ENCODE measurements at places on chromosomes 2 and 18.

DNA sequence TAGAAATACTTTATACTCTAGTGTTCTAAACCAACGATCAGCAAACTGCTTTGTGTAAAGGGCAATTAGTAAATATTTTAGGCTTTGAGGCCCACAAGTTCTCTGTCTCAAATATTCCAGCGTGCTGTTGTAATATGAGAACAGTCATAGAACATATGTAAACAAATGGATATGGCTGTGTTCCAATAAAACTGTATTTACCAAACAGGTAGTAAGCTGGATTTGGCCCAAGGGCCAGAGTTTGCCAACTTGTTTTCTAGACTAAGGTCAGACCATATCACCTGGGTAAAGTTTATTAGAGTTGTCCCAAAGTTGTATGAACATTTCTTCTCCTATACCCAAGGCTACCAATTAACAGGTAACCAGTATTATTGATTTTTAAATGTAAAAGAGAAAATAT is 303.2 kb upstream of the MC4R start:
- no peak for DNase-seq

DNA sequence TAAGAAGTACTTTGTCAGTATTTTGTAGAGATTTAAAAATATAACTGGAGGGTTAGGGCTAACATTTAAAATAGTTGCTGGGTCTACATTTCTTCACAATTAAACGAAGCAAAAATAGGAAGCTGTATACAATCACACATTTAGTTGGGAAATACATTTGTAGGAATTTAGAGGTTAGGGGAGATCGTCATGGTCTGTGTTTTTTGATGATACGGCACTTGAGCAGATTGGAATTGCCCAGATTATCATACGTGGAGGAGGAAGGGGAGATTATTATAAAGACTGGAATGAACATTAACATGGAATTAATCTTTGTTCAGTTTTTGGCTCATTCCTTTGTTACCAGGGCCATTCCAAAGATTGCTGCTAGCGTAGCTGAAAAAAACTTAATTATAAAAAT is 84.6 kb downstream of the MTA3 start:
- no peak for DNase-seq

DNA sequence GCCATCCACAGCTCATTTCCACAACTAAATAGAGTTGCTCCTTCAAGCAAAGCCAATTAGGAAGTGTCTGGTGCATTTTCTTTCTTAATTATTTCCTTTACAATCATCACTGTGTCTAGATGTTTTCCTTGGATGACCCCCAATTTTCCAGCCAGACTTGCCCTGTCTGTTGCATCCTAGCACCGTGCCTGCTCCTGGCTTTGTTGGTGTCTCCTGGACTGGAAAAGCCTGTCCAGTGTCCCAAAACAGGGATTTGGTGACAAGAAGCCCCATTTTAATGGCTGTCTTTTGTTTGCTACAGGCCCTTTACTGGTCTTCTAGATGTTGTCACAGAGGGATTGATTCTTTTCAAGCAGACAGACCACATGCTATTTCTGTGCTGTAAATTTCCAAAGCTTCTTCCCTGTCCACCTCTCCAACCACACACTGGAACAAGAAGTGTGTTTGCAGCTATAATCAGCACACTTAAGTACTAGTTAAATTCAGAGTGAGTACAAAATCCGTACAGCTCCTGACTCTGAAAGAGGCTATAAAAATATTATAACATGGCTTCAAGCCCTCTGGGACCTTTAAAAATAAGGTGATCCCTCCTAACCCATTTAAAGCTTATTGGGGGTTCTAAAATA is 38.4 kb downstream of the RNF144A start:
- no peak for DNase-seq

DNA sequence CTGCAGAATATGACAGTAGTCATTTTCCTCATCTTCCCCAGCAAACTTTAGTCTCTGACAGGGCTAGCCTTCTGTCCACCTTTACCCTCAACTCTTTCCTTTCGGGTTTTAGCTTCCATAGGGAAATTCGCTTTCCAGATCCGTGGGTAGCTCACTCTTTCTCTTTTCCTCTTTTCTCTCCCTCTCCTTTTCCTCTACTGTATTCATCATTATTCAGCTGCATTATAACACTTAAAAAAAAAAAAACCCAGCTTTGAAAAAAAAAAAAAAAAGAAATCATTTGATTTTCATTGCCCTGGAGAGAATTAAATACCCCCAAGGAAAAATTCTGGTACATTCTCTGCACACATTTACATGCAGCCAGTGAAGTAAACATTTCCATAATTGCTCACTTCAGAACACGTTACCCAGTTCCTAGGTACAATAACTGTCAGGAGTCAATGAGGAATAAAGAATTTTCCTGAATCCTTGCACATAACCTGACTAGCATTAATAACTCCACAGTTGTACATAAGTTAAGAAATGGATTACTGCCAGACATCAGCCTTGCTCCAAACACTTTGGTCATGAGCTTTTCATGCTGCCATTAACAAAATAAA is 63.5 kb downstream of the ZNF521 start:
- DNase-seq = no peak

DNA sequence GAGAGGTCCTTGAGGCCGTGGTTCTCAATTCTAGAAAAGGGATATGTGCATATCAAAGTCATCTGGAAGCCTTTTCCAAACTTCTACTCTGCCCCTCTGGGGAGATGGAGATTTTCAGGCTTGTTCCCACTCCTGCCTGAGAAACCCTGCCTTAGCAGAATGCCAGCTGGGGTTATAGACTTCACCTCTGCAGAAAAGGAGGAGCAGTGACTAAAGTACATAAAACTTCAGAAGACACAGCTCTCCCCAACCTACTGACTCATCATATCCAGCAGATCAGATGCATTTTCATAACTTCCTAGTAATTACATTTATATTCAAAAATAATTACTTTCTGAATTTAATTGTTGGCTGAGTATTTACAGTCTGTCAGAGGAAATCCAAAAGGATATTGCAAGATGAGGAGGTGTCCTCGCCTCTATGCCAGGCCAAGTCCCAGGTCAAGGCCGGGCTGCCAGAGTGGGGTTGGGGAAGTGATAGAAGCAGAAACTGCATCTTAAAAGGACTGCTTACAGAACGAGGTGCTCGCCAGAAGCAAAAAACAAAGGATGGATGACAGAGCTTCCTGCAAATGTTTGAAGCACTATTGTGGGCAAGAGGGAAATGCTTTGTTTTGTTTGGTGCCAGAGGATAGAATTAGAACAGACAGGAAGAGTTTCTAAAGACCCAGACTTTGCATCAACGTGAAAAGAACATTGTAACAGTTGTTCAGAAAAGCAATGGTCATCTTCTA is 75.6 kb upstream of the APCDD1 start:
- DNase-seq = no peak

DNA sequence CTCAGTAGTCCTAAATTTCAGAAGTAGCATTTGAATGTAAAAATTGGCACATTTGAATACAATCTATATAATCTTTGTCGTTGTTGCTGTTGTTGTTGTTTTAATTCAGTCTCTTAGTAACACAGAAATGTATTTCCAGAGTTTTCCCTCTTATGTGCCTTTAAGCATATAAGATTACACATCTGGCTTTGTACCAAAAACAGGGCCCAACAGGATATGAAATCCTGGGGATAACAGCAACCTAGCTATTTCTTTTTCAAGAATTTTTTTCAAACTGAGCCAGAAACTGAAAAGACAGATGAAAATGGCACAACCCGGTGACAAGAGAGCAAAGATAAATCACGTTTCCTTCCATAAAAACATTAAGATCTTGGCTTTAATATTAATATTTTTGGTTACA is 906.7 kb downstream of the NRXN1 start:
- DNase-seq = no peak

DNA sequence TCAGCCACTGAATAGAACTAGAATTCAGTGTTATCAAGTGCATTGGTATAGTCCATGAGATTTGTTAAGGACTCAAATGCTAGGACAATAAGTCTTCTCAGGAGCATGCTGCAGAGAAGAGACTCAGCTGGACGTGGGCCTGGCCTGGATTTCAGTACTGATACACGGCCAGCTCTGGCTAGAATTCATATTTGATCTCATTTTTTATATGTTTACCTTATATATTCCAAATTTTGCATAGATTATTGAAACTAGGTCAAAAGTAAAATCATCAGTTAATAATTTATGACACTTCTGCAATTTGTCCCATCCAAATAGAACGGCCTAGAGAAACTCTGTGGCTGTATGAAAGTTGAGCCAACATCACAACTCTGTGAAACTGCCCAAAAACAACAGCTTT is 262.0 kb downstream of the DLGAP1 start:
- DNase-seq = no peak

- DNase-seq = no peak
These were observed 30.7 kb upstream of the IL1R1 start for GRCh38 chr2:102111823-102112222.

DNA sequence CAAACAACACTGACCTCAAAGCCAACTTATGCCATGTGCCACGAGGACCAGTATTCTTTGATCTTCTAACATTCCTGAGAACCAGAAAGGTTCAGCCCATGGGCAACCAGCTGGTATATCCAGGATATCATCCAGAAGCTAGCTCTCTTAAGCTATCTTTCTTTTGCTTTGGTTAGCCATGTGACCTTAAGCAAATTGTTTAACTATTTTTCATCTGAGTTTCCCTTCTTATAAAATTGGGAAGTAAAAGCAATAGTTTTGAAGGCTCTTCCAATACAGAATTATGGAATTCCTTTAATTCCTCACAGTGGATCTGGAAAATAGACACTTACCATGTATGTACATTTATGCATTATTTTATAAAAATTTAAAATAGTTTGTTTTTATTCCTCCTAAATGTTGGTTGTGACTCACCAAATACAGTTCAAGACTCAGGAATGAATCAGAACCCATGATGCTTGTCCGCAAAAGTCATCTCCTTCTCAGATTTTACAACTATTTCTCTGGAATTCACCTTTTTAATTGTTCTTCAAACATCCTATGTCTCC is 435.7 kb downstream of the ZEB2 start:
- no peak for DNase-seq

GRCh38 chr18:31261792-31262582 is 56.0 kb upstream of the DSG1 start:
- no peak for DNase-seq

GRCh38 chr2:168439536-168439935 is 16.5 kb upstream of the CERS6 start:
- DNase-seq = no peak

DNA sequence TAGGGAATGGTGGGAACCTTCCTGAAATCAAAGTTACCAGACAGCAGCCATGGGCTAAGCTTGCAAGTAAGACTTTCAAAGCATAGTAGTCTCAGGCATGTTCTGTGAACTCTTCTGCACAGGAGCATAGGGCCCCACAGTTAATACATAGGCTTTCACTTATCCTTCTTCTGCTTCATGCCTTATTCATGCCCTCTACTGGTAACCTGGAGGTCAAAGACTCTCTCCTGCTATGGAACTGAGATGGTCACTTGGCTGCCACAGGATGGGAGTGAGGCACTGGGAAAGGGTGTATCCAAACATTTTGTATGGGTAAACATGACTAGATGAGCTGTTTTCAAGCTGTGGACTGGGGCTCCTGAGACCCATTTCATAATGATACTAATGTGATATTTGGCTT is 49.1 kb upstream of the ZNF638 start:
- no peak for DNase-seq

DNA sequence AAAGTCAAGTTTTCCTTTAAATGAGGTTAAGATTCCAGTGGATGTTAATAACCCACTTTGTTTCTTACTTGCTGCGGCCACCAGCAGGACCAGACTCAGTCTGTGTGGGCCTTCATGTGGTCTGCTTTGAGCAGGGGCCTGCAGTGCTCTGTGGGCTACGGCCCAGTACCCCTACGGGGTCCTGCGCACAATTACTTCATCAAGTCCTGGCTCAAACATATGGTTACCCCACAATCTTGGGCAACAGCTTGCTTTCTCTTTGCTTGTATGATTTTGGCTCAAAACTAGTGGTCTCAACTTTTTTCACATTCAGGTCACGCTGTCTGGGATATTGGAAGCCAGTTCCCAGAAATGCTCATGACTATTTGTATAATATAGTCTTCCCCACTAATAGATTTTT is 64.2 kb downstream of the PTPN2 start:
- DNase-seq = no peak

- no peak for DNase-seq
These were observed 110.9 kb upstream of the COPS8 start for GRCh38 chr2:236974752-236975151.

GRCh38 chr2:27891673-27892105 is 1.2 kb downstream of the BABAM2 start:
- DNase-seq = no peak

GRCh38 chr2:227774011-227774624 is 28.4 kb downstream of the SCYGR8 start:
- no peak for DNase-seq

- DNase-seq = no peak
These were observed 101.3 kb downstream of the PID1 start for GRCh38 chr2:229169751-229170150.

DNA sequence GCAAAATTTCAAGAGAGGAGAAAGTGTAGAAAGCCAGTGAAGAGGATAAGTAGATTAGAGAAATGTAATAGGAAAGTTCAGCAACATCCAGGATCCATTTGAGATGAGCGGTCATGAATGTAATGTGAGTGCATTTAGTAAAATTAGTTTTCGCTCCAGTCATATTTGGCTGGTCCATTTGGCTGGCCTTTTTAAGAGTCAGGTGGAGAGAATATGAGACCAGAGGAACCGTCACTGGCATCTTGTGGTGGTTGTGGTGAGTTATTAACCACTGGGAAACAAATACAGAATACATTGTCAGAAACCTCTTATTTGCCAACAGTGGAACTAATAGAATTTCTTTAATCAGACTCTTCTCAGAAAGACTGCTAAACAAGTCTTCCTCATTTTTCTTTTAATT is 1064.3 kb upstream of the CDH2 start:
- DNase-seq = no peak

- no peak for DNase-seq
These were observed 19.3 kb upstream of the CPS1 start for GRCh38 chr2:210536973-210537650.

DNA sequence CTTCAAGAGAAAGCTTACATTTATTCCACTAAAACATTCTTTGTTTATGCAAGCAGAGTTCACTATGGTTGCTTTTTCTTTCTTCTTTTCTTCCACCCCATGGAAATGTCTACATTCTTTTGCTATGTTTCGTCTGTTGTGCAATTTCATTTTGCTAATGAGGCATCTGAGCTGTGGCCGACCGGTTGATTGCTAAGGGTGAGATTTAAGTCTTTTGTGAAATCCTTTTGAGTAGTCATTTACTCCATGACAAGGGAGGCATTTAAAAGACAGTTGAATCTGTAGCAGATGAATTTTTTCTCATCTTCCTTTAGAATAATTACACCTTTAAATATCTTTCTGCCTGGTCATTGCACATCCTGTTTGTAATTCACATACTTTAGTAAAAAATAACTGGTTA is 324.1 kb upstream of the THUMPD2 start:
- DNase-seq = no peak

DNA sequence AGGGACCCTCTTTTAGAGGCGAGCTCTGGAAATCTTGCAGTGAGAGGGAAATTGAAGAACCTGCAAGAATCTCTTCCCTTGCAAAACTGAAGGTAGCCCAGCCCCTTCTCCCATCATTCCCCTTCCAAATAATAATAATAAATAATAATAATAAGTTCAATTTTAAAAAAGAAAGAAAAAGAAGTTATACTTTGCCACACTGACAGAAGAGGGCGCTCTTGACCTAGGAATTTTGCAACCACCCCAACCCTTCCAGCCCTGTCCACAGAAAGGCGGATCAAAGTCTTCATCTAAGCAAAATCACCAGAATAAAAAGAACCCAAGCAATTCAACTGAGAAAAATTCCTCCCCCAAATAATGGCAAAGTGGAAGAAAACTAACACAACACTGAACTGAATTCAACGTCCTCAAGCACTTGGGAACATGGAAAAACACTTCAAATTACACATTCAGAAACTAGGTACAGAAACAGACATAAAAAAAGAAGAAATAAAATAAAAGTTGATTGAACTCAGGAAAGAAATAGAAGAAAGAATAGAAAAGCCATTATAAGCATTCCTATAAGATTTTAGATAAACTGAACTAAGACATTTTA is 98.9 kb upstream of the GLS start:
- peak; percentile 10 for DNase-seq
